ENCODE measurements at places on chromosomes 1 and 21.

DNA sequence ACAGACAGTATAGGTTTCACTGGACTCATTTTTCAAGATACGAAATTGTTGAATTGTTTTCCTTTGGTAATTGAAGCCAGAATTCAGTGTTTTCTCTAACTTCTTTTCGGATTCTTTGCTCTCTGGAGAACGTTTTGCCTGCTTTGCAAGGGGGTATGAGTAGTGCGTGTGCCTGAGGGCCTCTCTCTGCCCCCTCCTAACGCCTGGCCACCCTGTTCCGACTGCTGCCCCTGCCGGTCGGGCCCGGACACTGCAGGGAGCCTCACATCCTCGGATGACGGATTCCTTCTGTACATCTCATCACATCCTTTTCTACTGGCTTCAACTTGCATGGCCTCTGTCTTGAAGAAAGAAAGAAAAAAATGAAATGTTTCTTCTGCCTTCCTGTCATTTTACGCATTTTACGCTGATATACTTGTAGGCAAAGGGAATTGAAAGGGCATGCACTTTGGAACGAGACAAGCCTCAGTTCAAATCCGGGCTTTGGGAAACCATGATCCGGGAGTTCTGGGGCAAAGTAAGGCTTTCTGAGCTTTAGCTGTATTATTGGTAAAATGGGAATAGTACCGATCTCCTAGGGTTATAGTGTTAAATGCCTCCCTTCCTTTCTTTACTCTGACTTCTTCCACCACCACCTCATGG, 65.1 kb downstream of the DISC1 start:
- H3K36me3 ChIP-seq, result no peaks in the 10 kb centered on the region
- no peak overlapping the region for H3K27ac ChIP-seq
- H3K4me3 ChIP-seq, result no peak overlapping the region
- no peaks in the 10 kb centered on the region for H3K4me1 ChIP-seq
- H3K27me3 ChIP-seq, result no peaks in the 10 kb centered on the region

DNA sequence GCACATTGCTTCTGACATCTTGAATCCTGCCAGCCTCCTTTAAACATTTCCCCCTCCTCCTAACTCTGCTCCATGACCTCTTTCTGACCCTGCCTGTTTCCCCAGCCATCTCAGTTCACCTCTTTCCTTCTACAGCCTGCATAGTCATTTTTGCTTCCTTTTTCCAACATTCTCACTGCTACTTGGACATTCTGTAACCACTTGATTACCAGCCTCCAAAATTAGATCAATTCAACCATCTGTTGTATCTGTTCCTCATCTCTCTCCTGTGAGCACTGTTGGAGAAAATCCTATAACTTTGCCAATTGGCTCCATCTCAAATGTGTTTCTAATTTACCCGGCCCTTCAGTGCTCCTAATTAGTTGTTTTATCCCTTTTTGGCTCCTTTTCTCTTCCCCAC, 27.5 kb upstream of the GPR88 start:
- H3K4me1 ChIP-seq, result no peaks in the 10 kb centered on the region
- no peak for DNase-seq
- H3K27ac ChIP-seq, result no peak overlapping the region
- H3K4me3 ChIP-seq, result no peak overlapping the region
- H3K27me3 ChIP-seq, result no peaks in the 10 kb centered on the region
- H3K36me3 ChIP-seq, result peaks cover 15% of the 10 kb centered on the region

GRCh38 chr1:205928317-205928716, 14.9 kb downstream of the SLC26A9 start:
- no peaks in the 10 kb centered on the region for H3K36me3 ChIP-seq
- H3K4me3 ChIP-seq, result no peak overlapping the region
- H3K4me1 ChIP-seq, result no peaks in the 10 kb centered on the region

- no peak overlapping the region for H3K27ac ChIP-seq
- DNase-seq, result no peak
- no peak overlapping the region for H3K4me3 ChIP-seq
- H3K4me1 ChIP-seq, result no peaks in the 10 kb centered on the region
- H3K27me3 ChIP-seq, result no peaks in the 10 kb centered on the region
Observed at GRCh38 chr1:40301541-40302299, 15.4 kb downstream of the COL9A2 start.

- H3K27ac ChIP-seq, result no peak overlapping the region
- H3K4me3 ChIP-seq, result no peak overlapping the region
- no peak for DNase-seq
- H3K4me1 ChIP-seq, result peaks cover 12% of the 10 kb centered on the region
Observed at GRCh38 chr1:220894924-220895256, 15.6 kb downstream of the HLX start.

DNA sequence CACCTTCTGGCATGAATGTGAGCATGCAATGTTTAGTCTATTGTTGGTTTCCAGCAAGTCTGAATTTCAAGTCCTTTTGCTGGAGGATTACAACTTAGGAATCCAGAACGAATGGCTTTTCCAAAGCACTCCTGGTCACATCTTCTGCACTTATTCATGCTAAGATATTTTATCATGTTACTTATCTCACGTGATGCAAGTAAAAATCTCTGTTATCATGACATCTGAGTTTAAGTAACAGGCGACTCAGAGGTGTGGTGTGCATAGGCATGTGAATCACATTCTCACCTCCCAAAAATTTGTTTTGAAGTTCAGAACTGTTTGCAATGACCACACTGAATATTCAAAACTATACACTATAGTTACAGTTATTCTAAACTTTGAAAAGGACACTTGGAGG, 204.8 kb upstream of the FGGY start:
- no peak for DNase-seq
- no peak overlapping the region for H3K4me3 ChIP-seq
- no peak overlapping the region for H3K27ac ChIP-seq
- no peaks in the 10 kb centered on the region for H3K36me3 ChIP-seq
- H3K27me3 ChIP-seq, result peaks cover 2% of the 10 kb centered on the region

DNA sequence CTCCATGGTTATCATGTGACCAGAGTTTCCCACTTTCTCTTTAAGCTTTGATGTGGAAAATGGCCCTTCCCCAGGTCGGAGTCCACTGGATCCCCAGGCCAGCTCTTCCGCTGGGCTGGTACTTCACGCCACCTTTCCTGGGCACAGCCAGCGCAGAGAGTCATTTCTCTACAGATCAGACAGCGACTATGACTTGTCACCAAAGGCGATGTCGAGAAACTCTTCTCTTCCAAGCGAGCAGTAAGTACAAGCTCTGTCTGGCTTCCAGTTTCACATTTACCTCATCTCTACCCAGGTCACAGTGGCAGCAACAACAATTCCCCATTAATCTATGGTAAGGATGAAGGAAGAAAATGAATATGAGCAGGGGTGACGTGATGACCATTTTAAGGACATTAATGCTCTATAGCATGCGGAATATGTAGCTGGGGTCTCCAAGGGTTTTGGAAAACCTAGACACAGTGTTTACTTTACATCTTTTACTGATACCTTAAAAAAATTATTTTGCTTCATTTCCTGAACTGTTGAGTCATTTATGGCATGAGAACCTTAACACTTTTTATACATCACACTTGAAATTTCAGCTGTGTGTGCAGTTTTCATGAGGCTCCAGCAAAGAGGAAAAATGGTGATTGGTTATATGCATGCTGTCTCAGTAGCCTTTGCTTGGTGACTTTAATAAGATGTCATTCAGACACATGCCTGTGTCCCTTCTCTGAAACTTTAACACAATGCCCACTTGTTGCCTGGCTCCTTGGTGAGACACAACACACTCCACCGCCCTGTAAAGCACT, 286.3 kb upstream of the SGIP1 start:
- H3K27me3 ChIP-seq, result no peaks in the 10 kb centered on the region
- H3K4me1 ChIP-seq, result peaks cover 34% of the 10 kb centered on the region
- peak overlapping the region; percentile 75 for H3K27ac ChIP-seq
- H3K36me3 ChIP-seq, result no peaks in the 10 kb centered on the region
- peak overlapping the region; percentile 58 for H3K4me3 ChIP-seq
- peak; percentile 29 for DNase-seq

GRCh38 chr1:209767706-209768105, 11.9 kb downstream of the TRAF3IP3 start:
- H3K27me3 ChIP-seq, result no peaks in the 10 kb centered on the region
- no peak overlapping the region for H3K27ac ChIP-seq
- H3K36me3 ChIP-seq, result peaks cover 24% of the 10 kb centered on the region

DNA sequence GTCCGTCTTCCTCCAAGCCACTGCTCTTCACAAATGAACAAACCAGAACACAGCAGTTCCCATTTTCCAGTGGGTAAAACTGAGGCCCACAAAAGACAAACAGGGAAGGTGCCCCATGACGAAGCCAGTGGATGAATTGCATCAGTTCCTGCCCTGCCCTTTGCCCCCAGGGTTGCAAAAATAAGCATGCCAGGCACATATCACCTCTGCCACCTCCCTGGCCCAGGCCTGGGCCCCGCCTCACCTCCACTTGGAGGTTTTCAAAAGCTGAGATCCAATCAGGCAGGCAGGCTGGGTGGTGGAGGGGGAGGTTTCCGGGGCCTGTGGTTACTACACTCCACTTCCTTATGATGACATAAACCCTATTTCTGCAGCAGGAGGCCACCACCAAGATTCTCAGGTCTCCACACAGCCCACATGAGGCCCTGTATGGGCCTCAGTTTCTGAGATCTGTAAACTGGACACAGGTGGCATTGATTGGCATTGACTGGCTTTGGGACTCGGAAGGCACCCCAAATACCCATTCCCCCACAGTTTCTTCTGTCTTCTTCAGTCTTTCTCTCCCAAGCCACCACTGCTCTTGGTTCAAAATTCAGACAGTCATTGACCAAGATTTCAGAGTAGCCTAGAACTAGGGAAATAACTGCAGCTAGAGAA, 4.1 kb downstream of the KIF21B start:
- peak overlapping the region; percentile 98 for H3K27ac ChIP-seq
- peaks cover 18% of the 10 kb centered on the region for H3K36me3 ChIP-seq
- DNase-seq, result peak; percentile 87

GRCh38 chr1:207781312-207781711, 29.5 kb downstream of the CD46 start:
- H3K27me3 ChIP-seq, result no peaks in the 10 kb centered on the region
- no peak overlapping the region for H3K4me3 ChIP-seq
- peaks cover 9% of the 10 kb centered on the region for H3K4me1 ChIP-seq
- DNase-seq, result no peak
- H3K27ac ChIP-seq, result no peak overlapping the region

GRCh38 chr1:56525489-56526041, 53.8 kb downstream of the PLPP3 start:
- H3K36me3 ChIP-seq, result no peaks in the 10 kb centered on the region
- H3K27me3 ChIP-seq, result no peaks in the 10 kb centered on the region
- no peak overlapping the region for H3K4me3 ChIP-seq
- no peak for DNase-seq
- no peak overlapping the region for H3K27ac ChIP-seq

- peak overlapping the region; percentile 4 for H3K4me3 ChIP-seq
- H3K27me3 ChIP-seq, result no peaks in the 10 kb centered on the region
- H3K27ac ChIP-seq, result peak overlapping the region; percentile 77
- H3K36me3 ChIP-seq, result no peaks in the 10 kb centered on the region
- peaks cover 12% of the 10 kb centered on the region for H3K4me1 ChIP-seq
- no peak for DNase-seq
Observed at GRCh38 chr1:222897527-222898190, 82.8 kb downstream of the DISP1 start.

Data from activated T-helper 2 cell treated with anti-CD3 and anti-CD28 coated beads, Interferon-gamma antibody, Interleukin-2, Interleukin-4, amounts not matched to agents 10 μg/mL and 5 μg/mL and 100 μg/mL, durations not matched to agents 14 hours and 24 hours and 36 hours (primary cell).